Amniotic epithelial cell (primary cell): ENCODE measurements at places on chromosomes 7 and 10.

- DNase-seq = peak; percentile 59
Observed at GRCh38 chr10:100346351-100346764, 675 bp upstream of the SCD start.

GRCh38 chr10:130487566-130487965 lies 351.4 kb downstream of the GLRX3 start:
- no peak for DNase-seq

DNA sequence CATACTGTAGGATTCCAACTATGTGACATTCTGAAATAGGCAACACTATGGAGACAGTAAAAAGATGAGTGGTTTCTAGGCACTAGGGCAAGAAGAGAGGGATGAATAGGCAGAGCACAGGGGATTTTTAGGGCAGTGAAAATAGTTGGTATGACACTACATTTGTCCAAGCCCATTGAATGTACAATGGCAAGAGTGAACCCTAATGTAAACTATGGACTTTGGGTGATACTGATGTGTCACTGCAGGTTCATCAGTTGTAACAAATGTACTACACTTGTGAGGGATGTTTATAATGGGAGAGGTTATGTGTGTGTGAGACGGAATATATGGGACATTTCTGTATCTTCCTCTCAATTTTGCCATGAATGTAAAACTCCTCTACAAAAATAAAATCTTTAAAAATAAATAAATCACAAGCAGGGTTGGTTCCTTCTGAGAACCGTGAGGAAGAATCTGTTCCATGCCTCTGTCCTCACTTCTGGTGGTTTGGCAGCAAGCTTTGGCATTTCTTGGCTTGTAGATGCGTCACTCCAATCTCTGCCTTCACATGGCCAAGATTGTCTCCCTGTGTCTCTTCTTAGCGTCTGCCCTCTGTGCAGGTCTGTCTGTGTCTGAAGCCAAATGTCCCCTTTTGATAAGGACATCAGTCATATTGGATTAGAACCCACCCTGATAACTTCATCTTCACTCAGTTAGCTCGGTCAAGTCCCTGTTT lies 83.1 kb upstream of the AGBL3 start:
- peak; percentile 51 for DNase-seq

DNA sequence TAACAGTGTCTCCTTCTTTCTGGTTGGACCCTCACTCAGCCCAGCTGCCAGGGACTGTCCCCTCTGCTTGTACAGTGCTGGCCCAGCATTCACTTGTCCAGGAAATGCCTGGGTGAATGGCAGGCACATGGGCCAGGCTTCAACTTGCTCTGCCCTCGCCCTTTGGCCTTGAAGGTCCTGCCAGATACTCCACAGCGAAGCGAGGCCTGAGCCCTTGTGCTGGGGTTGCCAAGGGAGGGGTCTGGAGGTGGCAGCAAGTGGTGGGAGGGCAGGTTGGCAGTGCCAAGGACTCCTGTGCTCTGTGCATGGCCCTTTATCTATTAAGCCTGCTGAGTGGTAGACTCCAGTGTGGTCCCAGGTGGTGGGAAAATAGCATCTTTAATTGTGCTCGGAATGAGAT lies 75.7 kb downstream of the CDH23 start:
- DNase-seq = no peak

- peak; percentile 83 for DNase-seq
Observed at GRCh38 chr7:100852048-100852872, at the start of gene SLC12A9. TSS of gene SLC12A9 (plus strand) at chr7:100852713. CDS start at chr7:100854198, 1,485 bp downstream.

DNA sequence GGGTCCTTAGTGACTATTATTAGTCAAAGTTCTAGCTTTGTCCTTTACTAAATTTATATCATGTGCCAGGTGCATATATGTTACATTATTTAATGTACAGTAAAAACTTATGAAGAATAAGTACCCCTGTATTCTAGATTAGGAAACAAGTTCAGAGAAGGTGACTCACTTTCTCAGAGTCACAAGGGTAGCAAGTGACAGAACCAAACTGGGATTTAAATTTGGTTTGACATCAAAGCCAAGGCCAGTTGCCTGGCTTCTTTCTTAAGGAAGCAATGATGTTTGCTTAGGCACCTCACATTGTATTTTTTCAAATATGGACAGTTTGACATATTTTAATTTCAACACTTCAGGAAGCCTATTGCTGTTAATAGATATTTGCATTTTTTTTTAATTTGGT lies 2.5 kb downstream of the LSM8 start:
- no peak for DNase-seq

- DNase-seq = peak; percentile 71
Observed at GRCh38 chr10:65341323-65341925, 1584.4 kb upstream of the LRRTM3 start.

DNA sequence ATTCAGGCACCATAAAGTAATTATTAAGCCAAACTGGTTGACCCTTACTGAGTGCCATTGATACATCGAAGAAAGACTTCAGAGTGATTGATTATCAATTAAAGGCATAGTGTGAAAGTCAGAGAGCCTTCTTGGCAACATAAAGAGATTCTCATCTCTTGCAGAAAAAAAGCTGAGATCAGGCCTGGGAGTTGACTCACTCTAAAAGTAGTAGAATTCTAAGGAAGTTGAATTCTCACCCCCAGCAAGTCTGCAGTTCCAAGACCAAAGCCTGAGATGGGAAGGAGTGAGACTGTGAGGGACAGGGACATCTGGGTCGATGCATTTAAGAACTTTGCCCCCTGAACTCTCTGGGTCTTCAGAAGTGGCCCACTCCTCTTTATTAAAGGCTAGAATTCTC lies 21.6 kb upstream of the ERCC6 start:
- DNase-seq = no peak

GRCh38 chr10:131648386-131649020 lies 252.3 kb upstream of the PPP2R2D start:
- no peak for DNase-seq

DNA sequence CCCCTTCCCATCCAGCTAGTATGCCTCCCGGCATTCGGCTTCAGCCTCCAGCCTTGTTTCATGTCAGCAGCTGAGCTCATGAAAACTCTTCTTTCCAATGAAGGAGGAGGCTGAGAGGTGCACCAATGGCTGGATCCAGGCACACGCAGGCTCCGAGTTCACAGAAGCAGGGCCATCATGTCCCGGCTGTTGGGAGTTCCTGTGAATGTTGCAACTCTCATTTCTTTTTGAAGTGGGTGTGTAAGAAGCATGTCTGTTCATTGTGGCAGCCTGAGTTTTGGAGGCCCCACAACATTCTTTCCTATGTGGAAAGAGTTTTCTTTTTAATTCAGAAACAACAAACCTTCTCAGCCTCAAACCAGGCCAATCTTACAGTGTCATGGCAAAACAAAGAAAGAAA lies 89.7 kb downstream of the PTPRE start:
- DNase-seq = peak; percentile 80
